ENCODE measurements at places on chromosomes 2 and 18.
A peak's percentile ranks its signal among the peaks of the same experiment; 100 is the strongest.

DNA sequence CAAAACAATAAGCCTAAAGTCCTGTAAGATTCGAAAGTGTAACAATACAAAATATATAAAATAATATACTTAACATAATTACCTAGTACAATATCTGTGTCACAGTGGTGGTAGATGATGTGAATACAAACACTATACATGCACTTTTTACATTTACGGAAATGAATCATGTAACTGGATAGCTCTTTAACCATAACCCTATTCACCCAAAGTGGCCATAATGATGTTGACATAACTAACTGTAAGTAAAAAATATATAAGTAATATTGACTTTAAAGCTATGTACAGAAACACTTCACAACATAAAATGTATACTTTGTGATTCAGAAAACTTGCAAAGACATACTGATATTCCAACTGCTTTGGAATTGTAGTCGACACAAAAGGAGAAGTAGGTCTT lies 616.9 kb upstream of the SLC8A1 start:
- DNase-seq, result no peak

DNA sequence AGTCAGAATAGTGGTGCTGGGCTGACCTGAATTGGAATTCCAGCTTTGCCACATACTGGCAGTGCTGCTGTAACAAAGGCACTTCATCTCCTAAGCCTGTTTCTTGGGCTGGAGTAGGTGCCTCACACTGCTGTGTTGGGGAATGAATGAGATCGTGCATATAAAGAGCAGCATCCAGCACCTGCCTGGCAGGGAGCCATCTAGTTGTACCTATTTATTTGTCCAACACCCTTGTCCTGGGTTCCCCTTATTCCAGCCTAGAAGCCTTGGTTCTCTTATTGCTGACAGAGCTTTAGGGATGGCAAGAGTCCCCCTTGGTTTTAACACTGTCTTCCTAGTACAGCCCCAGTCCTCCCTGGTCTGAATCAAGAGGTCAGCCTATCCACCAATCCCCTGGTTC lies 275.3 kb upstream of the RAB12 start:
- DNase-seq, result no peak

GRCh38 chr2:205726506-205726905 lies 44.2 kb downstream of the NRP2 start:
- no peak for DNase-seq

DNA sequence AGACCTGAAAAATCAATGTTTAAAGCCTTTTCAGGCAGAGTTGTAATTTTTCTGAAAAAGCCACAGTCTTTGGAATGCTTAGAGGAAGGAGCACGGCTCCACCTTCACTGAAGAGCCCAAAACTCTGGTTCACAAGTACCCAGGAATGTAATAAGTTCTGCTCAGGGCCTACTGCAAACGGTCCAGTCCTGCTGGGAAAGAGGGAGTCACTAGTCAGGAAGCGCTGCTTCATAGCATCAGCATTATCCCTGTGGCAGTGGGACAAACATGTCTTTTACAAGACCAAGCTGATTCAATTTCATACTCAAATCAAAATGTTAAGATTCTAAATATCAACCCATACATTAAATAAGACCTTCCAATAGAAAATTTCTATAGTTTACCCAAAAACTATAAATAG lies 152.9 kb upstream of the PGAP1 start:
- DNase-seq, result no peak

GRCh38 chr2:235779444-235779896 lies 285.6 kb downstream of the AGAP1 start:
- DNase-seq, result peak; percentile 24

GRCh38 chr2:69683170-69683971 lies 39.8 kb upstream of the AAK1 start:
- DNase-seq, result no peak

- DNase-seq, result no peak
These were observed 967.3 kb downstream of the BCL11A start for GRCh38 chr2:59586176-59586575.

DNA sequence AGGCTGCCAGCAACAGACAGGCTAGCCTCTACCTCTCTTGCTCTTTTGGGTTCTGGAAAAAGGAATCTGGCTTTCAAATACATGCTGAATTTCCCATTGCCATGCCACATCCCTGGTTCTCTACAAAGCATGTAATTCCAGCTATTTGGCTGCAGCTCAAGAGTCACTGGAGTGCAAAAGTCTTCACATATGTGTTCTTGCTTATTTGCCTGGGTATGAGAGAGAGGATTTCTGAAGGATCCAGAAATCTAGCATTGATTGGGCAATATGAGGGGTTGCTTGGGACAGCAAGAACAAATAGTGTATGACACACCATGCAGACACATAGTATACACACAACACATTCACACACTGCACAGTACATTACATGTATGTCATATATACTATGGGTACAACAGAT lies 30.7 kb upstream of the LGALSL start:
- DNase-seq, result no peak

DNA sequence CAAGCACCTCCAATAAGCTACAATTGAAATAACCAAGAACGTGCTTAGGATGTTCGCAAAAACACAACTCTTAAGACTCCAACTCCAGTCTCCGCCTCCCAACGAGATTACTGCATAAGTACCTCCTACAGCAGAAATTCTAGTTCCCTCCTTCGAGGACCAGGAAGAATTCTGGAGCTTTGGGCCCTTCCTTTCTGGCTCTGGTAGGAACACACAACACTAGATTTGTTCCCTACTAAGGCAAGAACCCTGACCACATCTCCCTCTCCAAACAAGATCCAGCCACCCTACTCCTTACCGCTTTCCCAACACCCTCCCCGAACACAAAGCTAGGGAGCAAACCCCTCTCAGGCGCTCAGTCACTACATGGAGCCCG lies 721 bp downstream of the ADAM17 start:
- DNase-seq, result peak; percentile 36

GRCh38 chr2:19127616-19128015 lies 230.8 kb downstream of the OSR1 start:
- no peak for DNase-seq

DNA sequence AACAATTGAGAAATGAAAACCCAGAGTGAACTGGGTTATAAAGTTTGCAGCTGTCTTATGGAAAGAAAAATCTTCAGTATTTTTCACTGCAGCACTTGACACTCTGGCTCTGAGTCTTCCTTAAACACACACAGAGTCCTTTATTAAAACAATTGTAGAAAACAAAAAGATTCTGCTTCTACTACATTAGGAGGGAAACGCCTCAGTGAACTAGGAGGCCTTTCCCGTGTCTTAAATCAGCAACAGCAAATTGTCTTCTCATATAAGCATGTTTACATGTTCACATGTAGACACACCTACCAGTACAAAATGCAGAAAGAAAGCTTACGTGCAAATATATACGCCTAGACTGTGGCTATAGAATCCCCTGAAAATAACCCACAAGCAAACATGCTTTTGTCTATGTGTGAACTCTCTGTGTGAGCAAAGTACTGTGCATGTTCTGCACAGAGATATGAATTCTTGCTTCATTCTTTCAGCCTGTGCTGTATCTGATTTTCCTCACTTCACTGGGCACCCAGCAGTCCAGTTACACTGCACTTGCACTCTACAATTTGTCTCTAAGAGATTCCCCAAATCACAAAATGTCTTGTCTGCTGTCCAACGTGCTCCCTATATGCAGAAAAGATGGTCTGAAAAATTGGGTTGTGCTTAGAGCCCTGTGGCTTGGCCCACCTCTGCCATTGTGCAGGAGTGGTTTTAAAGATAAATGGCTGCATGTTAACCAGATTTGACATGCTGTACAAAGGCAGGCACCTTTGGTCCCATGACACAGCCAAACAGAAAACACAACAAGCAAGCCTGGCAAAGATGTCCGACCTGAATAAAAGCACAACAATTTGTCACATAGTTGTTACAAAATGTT lies 24.5 kb downstream of the ZEB2 start:
- DNase-seq, result no peak

GRCh38 chr2:131641414-131642206 lies 113.9 kb downstream of the CCDC74A start:
- no peak for DNase-seq

DNA sequence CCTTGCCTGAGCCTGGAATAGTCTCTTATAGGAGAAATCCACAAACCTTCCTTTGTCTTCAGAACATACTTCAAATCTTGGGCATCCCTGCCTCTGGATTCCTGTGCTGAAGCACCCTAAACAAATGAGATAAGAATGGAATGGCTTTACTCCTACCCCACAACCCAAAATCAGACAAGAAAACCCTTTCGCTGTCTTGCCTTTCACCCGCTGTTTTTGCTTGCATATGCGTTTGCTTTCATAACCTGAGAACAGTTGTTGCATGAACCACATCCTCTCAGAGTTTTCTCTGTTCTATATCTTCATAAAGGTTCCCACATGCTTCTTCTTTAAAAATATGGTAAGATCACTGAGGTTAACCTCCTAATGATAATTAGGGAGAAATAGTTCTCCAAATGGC lies 132.1 kb upstream of the MAP3K20 start:
- DNase-seq, result no peak

DNA sequence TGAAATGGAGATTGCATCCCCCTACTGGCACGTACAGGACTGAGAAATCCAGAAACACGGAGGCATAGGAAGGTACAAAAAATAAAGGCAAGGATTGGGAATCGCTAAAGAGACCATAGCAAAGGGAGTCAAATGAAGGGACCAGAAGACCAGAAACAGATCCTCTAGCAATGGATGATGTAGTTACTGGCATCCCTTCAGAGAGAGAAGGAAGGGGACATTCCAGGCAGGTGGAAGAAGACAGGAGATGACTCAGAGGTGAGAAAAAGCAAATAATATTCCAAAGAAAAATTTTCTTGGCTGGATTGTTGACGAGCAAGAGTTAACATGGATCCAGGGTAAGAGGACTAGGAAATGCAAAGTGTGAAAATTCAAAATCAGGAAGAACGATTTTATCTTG lies 78.4 kb upstream of the FZD7 start:
- DNase-seq, result no peak

- no peak for DNase-seq
These were observed 66.1 kb upstream of the ZNF397 start for GRCh38 chr18:35174745-35175144.

- DNase-seq, result no peak
These were observed 223.2 kb upstream of the PXDN start for GRCh38 chr2:1967242-1968208.

DNA sequence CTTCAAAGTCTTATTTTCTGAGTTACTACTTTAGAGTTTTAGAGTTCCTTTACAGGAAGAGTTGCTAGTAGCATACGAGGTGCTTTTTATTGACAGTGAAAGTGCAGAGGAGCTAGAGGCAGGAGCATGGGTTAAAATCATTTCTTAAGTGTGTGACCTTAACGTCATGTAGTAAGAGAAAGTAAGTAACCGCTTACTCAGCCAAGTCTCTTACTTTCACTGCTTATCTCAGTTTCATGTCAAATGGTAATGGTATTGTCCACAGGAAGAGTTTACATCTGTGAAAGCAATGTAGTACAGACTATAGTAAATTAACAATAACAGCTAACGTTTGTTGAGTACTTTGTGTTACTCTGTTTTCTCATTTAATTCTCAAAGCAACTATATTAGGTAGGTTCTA lies 12.6 kb downstream of the NDUFAF7 start:
- DNase-seq, result no peak

DNA sequence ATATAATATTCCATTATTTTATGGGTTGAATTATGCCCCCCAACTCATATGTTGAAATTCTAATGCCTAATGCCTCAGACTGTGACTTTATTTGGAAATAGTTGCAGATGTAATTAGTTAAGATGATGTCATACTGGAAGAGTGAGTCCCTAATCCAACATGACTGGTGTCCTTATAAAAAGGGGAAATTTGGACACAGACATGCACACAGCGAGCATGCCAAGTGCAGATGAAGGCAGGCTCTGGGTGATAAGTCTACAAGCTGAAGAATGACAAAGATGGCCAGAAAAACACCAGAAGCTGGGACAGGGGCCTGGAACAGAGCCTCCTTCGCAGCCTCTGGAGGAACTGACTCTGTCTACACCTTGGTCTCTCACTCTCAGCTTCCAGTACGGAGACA lies 10.0 kb upstream of the ASAP2 start:
- no peak for DNase-seq

- no peak for DNase-seq
These were observed 42.5 kb downstream of the TRIB2 start for GRCh38 chr2:12759248-12759647.

DNA sequence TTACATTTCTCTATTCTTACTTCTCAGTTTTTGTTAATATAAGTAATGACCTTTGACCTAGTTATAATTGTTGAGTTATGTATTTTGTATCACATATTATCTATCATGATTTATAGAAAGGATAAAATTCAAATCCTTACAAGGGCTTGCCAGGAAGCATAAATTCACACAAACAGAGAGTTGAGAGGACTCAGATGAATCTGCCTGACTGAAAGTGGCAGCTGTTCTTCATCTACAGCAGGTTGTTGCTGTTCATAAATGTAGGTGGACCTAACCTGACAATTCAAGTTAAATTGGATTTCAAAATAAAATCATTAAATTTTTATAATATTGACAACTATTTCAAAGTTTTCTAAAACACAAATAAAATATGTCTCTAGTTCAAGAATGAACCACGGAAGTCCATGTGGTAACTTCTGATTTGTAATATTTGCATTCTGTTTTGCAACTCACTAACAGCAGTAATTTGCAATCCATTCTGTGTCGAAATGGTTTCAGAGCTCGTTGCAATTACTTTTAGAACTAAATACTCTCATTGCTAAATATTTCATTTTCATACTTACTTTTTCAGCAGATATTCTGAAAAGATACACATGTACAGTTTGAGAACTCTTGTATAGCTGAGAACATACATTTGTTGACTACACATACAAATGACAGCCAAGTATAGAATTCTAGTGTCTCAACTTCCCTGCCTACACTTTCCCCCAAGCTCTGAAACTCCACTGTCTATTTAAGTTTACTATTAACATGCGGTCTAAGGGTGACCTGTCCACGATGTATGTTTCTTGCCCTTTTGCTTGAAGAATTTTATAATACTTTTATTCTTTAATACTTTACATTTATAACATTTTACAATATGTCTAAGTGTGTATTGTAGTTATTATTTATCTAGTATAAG lies 25.7 kb downstream of the SCN7A start:
- no peak for DNase-seq

GRCh38 chr2:130756053-130756873 lies 923 bp downstream of the AMER3 start:
- peak; percentile 8 for DNase-seq

- no peak for DNase-seq
These were observed 11.5 kb upstream of the C2orf42 start for GRCh38 chr2:70202236-70202806.

- no peak for DNase-seq
These were observed 131.3 kb downstream of the CCBE1 start for GRCh38 chr18:59565957-59566356.

DNA sequence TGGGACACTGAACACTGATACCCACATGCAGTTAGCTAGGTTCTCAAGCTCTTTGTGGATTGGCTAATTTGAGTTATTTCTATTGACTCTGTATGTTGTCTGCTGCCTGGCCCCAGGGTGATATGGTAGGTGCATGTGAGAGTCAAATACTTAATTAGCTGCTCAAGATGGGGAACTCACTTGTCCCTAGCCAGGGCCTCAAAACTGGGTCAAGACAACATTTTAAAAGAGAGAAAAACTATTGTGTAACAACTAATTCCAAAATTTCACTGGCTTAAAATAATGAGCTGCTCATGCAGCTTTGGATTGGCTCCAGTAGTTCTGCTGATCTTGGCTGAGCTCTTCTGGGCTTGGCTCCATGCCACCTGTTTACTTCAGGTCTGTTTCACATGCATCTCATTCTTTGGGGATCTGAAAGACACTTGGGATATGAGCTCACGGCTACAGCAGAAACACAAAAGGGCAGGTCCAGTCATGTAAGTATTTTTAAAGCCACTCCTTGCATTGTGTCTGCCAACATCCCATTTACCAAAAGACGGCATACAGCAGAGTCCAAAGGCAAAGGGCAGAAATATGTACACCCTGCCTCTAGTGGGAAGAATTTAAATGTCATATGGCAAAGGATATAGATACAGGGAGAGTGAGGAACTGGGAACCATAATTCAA lies 716.8 kb downstream of the SUCLG1 start:
- no peak for DNase-seq
